ENCODE measurements at places on chromosomes 3 and 15.

- DNase-seq, result peak; percentile 64
These were observed 6.9 kb downstream of the C15orf62 start for GRCh38 chr15:40776537-40777141.

- no peak for DNase-seq
These were observed 346.2 kb upstream of the ZNF717 start for GRCh38 chr3:76131396-76132153.

DNA sequence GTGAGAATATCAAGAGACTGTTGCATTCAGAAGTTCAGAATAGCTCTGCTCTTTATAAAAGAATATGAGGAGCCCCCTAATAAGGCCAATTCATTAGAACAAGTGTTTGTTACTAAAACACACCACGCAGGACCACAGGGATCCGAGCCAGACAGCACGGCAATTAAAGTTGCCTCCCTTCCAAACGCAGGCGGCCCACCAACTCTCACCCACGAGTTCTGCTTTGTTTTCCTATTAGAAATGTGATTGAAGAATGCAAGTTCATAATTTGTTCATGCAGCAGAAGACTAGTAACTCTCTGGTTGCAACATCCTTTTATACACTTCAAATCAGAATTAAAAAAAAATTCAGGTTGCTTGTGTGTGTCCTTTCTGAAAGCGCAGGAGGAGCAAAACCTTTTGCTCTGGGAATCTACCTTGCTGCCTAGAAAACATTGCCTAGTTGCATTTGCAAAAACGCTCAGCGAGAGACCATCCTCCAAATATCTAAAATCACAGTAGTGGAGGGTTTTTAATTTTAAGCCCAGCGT is 1044.1 kb upstream of the NR2F2 start:
- no peak for DNase-seq

GRCh38 chr15:31977812-31978661 is 52.3 kb upstream of the CHRNA7 start:
- peak; percentile 79 for DNase-seq

GRCh38 chr3:9809239-9809614 is 835 bp upstream of the TTLL3 start:
- peak; percentile 40 for DNase-seq

DNA sequence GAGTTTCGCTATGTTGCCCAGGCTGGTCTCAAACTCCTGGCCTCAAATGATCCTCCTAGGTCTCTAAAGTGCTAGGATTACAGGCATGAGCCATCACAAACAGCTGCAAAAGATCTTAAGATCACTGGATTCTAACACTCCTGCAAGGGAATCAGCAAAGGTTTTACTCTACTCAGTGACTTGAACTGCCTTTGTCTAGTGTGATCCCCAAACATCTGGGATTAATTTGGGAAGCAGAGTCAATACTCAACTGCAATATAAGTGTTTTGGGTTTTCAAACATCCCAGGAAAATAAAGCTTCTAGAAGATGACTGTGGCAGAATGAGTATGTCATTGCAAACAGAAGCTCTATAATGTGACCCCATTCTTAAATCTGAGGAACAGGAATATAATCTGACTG is 7.2 kb downstream of the SPG21 start:
- DNase-seq, result no peak

- DNase-seq, result no peak
These were observed 27.6 kb downstream of the ZNF860 start for GRCh38 chr3:32009101-32009500.
